ENCODE measurements at places on chromosomes 5 and 9.

- DNase-seq = no peak
Observed at GRCh38 chr5:59584858-59585846, 308.4 kb downstream of the PDE4D start.

DNA sequence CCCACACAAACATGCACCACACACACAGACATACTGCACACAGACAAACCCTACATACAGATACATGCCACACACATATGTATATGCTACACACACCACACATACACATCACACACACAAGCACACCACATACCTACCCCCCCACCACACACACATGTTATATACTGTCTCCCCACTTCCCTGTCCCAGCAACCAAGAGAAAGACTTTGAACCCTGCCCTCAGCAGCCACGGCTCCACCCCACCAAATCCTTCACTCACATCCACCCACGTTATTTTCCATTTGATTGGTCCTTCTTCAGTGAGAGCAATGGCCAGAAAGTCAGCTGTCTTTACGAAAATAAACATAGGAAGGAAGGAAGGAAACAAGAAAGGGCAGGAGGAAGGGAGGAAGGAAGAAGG, 479.8 kb downstream of the DIRAS2 start:
- no peak for DNase-seq

DNA sequence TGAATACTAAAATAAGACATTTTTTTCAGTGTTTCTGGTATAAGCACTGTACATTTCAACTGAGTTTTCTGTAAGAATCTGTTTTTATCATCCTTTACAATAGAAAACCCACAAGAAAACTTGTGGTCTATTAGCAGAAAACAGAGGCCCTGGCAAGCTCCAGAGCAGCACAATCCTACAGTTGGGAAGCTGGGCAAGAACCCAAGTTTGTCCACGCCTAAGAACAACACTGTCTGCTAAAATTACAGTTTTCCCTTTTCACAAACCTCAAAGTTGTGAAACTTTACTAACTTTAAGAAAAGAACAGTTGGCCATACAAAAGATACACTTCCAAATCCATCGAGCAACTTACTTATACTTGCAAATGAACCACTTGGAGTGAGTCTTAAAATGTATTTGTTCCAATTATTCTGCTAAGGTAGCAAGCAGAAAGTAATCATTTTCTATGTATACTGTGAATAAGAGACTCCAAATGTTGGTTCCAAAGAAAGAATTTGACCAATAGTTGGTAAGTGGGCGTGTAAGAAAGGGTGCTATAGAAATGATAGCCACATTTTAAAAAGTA, 982.0 kb upstream of the ARRDC3 start:
- DNase-seq = no peak

GRCh38 chr9:37999588-38000189, 69.3 kb downstream of the SHB start:
- no peak for DNase-seq

DNA sequence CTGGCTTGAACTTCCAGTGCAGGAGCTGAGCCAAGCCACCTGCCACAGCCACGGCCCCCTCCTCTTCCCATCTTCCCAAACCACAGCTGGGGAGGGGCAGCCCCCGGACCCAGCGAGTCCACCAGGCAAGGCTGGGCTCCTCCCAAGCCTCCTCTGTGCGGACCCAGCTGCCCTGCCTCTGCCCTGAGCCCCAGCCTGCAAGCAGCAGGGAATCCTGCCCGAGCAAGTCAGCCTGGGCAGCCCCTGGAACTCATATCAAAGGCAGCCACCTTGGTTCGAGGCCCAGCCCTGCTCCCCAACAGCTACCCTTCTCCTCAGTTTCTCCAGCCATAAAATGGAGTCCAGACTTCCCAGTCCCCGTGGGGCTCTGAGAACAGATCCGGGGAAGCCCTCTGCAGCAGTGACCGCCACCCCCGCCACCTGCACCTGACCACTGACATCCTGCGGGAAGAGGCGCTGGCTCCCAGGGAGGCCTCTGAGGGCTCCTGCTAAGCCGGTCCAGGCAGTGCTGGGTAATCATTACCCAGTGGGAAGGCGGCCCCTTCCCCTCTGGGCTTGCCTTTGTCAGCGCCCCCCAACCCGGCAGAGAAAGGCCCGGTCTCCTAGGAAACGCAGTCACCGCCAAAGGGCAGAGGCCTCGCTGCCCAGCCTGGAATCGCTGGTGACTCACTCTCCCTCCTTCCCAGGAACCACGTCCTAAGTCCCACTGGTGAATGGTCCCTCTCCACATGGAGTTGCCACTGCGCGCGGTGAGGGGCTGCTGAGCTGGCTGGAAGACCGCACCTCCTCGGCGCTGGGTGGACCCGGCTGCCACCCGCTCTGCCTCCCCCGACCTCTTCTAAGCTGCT, 1.5 kb downstream of the VAV2 start:
- DNase-seq = no peak

DNA sequence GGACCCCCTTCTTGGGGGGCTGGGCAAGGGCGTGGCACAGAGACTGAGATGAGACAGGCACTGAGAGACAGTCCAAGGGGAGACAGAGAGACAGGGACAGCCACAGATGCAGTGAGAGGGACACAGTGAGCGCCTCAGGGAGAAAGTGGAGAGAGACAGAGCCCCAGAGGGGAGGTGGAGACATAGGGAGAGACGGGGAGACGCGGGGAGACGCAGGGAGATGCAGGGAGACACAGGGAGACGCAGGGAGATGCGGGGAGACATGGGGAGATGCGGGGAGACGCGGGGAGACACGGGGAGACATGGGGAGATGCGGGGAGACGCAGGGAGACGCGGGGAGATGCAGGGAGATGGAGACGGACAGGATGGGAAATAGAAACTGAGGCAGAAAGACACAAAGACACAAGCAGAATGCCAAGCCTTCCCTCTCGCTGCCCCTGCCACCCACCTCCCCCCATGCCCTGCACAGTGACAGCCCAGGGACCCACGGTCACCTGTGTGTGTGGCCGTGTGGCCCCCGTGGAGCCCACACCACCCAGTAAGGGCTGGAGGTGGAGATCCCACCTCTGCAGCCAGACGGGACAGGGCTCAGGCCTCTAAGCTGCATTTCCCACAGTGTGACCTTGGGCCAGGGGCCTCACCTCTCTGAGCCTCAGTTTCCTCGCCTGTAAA, 8.8 kb downstream of the FIBCD1 start:
- no peak for DNase-seq

- no peak for DNase-seq
Observed at GRCh38 chr5:140041492-140042392, 1.4 kb downstream of the NRG2 start.

DNA sequence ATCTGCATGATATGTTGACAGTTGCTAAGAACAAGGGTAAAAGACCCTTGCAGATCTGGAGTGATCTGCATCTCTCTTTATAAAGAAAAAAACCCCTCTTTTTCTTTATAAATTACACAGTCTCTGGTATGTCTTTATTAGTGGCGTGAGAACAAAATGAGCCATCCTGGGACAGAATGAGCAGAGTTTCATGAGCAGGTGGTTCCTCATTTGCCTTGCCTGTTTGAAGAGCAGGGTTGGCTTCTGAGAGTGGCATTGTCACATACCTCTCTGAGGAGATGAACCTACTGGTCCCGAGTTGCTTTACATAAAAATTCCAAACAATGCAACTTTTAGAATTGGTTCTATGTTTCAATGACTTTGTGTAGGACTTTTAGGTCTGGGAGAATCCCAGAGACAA, 94.3 kb downstream of the INSYN2B start:
- DNase-seq = no peak

GRCh38 chr5:178416206-178416882, 173.8 kb downstream of the COL23A1 start:
- DNase-seq = no peak

DNA sequence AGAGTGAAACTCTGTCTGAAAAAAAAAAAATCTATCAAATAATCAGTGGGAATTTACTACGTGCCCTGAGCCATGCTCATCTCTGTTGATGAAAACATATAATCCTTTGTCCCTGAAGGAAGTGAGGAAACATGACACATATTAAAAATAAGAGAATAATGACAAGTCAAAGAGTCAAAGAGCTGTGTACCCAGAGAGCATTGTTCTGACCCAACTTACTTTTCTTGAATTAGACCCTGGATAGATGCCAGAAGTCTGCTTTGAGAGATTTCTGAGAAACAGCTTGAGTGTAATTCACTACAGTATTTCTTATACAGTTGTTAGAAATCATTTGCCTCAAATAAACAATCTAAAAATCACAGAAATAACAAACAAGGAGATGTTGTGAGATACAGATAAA, 490.0 kb upstream of the PIK3R1 start:
- DNase-seq = no peak

DNA sequence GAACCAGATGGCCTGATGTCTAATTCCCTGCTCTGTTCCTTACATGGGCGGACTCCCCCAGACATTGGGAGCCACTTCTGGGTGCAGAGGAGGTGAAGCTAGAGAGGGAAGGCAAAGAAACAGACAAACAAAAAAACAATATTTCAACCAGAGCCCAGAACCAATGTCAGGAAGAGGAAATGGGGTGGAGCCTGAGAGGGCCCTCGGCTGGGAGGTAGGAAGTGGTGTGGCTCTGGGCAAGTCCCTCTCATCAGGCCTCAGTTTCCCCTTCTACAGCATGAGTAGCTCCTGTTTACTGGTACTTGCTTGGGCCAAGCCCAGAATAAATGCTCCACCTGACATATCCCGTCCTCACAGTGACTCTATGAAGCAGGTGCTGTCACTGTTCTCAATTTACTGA, 11.1 kb downstream of the SH2D3C start:
- peak; percentile 34 for DNase-seq

GRCh38 chr9:16469184-16469583, 401.3 kb downstream of the BNC2 start:
- DNase-seq = no peak

- no peak for DNase-seq
Observed at GRCh38 chr9:136865768-136866103, 372 bp downstream of the EDF1 start.

DNA sequence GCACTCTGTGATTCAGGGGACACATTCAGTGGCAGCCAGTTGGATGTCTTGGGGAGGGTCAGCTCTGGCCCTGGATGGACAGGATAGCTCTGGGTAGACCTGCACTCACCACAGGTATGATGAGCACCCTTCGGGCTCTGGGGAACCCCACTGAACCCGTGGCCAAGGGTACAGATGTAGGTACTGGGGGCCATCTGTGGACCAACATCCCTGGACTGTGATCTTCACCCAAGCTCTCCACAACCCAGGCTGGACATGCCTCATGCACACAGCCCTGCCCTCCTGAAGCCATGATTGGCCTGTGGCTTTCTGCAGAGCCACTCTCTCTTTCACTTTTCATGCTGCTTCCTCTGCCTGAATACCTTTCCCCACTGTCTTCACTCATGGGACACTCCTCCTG, 15.6 kb upstream of the ACSL6 start:
- no peak for DNase-seq

DNA sequence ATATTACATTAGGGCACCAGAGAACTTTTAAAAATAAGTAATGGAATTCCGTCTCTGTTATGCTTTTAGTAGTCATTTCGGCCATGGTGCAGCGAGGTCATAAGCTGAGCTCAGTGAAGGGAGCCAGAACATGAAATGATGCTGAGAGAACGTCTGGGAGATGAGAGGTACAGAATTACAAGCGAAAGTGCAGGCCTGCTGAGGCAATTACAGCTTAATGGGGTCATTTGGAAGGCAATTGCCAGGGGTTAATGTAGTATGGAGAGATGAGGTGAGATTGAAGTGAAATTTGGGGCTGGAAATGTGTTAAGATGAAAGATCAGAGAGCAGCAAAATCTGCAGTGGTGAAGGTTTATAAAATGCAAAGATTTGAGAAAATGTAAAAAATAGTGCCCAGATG, 96.5 kb downstream of the PBX3 start:
- no peak for DNase-seq
